Stimulated activated CD8-positive, alpha-beta memory T cell treated with anti-CD3 and anti-CD28 coated beads, Interleukin-7, amount 100 ng/mL, for 4 hours (primary cell): ENCODE measurements at places on chromosomes 16 and 17.

DNA sequence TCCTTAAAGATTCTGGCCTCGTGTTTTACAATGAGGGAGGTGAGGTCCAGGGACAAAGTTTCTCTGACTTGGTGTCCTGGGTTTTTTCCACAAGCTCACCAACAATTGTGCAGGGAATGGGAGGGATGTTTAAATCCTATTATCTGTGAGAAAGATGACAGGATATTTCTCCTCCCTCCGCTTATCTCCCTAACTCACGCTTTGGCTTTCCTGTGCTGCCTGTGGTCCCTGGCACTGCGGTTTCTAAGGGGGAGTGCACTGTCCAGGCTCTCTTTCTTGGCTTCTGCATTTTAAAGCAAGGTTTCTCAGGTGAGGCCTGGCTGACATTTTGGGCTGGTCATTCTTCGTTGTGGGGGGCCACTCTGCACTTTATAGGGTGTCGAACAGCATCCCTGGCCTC lies 16.4 kb downstream of the GGA3 start:
- DNase-seq: no peak

DNA sequence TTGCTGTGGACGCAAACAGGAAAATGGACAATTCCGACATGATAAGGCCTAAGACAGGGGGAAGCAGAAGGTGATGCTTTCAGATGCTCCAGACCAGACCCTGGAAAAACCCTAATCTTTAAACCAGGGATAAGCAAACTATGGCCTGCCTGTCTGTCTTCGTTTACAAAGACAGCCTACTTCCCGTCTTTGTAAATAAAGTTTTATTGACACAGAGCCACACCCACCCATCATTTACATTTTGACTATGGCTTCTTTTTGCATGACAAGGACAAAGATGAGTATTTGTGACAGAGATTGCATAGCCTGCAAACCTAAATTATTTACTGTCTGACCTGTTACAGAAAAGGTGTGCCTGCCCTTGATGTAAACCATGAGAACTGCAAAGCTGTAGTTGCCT lies 177.9 kb downstream of the WSCD1 start:
- DNase-seq: no peak

DNA sequence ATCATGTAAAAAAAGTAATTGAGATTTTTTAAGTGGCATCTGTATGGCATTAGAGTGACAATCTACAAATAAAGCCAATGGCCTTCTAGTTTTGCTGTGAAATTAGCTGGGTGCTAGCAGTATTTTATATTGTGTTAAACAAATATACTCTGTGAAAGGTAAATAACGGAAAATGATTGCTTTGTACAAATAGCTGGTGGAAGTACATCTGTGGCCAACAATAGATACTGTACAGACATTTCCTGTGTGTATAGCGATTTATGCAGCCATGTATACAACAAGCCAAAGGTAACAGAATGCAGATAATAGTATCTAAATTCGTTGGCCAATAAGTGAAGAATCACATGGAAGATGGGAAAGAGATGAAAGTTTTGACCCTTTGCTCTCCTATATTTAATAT lies 26.6 kb downstream of the IQCK start:
- DNase-seq: no peak

GRCh38 chr17:47423406-47424295 lies 99.9 kb downstream of the EFCAB13 start:
- DNase-seq: no peak

GRCh38 chr16:47885489-47885888 lies 270.3 kb downstream of the ABCC12 start:
- DNase-seq: no peak

GRCh38 chr16:90031931-90032673 lies 12.8 kb upstream of the DBNDD1 start:
- DNase-seq: no peak

GRCh38 chr16:57941016-57941664 lies 29.8 kb downstream of the CNGB1 start:
- DNase-seq: no peak

GRCh38 chr17:17127156-17127555 lies 79.0 kb downstream of the PLD6 start:
- DNase-seq: no peak
